ENCODE measurements at places on chromosomes 6 and 20.

- DNase-seq, result no peak
Measured at GRCh38 chr20:58023781-58024180, 204.7 kb downstream of the ANKRD60 start.

- no peak for DNase-seq
Measured at GRCh38 chr6:23173234-23173633, 603.9 kb downstream of the HDGFL1 start.

DNA sequence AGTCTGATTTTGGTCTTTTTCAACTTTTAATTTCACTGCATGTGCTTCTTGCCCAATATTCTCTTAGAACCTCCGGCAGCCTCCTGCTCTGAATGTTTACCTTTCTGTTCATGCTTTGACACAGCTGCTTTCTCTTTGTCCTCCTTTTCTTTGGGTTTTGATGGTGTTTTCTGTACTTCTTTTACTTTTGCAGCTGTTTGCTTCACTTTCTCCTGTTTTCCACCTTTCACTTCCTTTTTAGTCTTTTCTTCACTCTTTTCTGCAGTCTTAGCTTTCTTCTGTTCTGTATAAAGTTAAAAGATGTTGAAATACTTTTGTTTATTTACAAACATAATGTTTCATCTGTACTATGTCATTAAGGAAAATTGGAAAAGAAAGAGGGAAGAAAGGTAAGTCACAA lies 133.1 kb downstream of the TRDN start:
- DNase-seq, result peak; percentile 23

DNA sequence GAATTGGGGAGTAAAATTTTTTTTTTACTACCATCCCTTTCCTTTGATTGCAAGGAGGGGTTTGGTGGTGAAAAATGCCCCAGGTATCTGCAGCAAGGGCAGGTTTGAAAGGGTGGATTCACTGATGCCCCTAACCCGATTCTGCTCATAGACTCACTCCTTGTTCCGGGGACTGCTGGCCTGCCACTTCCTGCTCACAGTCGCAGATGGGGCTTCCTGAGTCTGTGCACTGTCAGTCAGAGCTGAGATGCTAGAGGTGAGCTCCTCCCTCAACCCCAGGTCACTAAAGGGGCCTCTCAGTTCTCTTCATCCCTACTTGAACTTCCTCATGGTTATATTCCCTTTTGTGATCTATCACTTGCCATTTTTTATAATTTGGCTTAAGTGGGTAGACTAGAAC lies 357.9 kb downstream of the FARS2 start:
- no peak for DNase-seq

DNA sequence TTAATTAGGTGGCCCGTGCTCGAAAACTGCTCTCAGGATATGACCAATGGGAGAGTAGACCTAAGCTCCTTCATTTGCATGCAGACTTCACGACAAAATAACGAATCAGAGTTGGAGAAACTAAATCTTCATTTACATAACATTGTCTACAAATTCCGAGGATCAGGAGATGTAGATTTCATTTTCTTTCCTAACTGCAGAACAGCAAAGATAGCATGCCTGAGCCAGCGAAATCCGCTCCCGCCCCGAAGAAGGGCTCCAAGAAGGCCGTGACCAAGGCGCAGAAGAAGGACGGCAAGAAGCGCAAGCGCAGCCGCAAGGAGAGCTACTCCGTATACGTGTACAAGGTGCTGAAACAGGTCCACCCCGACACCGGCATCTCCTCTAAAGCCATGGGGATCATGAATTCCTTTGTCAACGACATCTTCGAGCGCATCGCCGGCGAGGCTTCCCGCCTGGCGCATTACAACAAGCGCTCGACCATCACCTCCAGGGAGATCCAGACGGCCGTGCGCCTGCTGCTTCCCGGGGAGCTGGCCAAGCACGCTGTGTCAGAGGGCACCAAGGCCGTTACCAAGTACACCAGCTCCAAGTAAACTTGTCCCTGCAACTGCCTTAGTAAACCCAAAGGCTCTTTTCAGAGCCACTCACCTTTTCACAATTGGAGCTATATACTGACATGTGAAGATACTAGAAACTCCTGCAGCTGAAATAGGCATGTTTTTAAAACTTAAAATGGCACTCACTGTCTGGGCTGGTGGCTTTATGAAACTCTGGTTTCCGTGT lies 96.5 kb downstream of the HFE start:
- peak; percentile 67 for DNase-seq

GRCh38 chr20:37379967-37380828 lies 34.3 kb downstream of the SRC start:
- no peak for DNase-seq

- no peak for DNase-seq
Measured at GRCh38 chr20:11484479-11484878, 433.2 kb upstream of the BTBD3 start.

- DNase-seq, result no peak
Measured at GRCh38 chr6:75145211-75145610, 60.6 kb downstream of the COL12A1 start.

DNA sequence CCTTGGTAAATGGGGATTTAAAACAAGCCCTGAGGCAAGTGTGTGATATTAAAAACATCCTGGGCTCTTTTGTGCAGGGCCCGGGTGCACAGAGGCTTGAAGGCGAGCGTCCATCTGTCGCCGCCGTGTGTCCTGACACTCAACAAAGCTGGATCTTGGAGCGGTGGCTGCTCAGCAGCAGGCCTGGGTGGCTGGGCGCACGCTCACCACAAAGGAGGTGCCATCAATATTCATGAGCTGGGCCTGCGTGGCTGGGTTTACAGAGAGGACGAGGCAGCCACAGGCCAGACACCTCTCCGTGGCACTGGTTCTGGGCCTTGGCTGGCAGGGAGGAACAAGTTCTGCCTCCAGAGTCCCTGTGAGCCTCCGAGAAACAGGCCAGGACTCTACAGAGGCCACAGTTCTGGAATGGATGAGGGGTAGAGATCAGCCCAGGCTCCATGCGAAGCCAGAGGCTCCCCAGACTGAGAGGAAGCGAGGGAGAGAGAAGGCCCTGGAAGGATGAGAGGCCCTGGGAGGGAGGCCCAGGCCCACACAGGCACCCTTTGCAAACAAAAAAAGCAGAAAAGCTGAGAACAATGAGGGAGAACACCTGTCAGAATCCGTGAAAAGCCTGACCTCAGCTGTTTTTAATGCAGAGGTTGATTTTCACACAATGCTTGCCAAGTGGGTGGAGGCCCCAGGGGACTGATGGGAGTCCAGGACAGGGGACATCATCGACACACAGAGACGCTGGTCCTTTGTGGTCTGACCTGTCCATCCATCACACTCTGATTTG lies 21.9 kb downstream of the BHLHE23 start:
- DNase-seq, result peak; percentile 75

- no peak for DNase-seq
Measured at GRCh38 chr6:52976591-52977035, 18.5 kb downstream of the GSTA4 start.

- DNase-seq, result no peak
Measured at GRCh38 chr6:1130709-1131108, 181.2 kb upstream of the FOXQ1 start.

DNA sequence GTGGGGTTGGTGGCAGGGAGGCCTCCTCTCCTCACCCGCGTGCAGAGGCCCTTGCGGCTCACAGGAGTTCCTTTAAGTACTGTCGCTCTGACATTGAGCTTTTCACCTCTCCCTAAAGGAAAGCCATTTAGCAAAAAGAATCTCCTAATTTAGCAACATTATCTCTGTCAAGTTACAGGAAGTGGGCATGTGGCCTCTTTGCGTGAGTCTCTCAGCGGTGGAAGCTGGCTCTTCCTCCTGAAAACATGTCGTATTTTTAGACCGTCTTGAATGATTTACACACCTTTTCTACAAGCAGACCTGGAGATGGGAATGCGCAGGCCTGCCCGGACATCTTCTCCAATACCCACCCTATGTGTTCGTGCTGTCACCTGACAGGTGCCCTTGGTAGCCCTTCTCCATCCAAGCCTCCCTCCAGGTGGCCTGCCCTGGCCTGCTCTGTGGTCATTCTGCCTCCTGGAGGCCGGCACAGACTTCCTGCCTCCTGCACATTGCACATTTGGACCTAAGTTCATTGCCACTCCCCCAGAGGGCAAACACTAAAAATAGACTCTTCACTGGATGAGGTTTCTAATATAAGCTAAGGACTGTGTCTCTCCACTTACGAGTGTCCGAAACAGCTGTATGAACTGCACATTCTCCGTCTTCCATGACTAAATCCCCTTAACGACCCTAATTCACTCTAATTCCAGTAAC lies 18.5 kb upstream of the PHACTR3 start:
- no peak for DNase-seq

- DNase-seq, result no peak
Measured at GRCh38 chr6:106070636-106071035, 15.5 kb upstream of the PRDM1 start.

DNA sequence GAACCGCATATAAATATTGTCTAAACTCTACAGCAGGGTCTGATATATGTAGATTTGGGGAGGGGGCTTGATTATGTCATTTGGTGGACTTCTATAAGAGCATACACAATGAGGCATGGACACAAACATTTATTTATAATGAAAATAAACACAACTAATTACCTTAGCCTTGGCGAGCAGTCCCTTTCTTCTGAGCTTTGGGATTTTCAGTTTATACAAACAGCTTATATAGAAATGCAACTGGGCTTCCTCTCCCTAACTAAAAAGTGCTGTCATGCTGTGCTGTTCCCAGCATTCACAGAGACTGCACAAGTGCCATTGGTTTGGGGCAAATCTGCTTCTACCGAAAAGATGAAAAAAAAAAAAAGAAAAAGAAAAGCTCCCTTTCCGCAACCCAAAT lies 69.9 kb downstream of the AKAP12 start:
- no peak for DNase-seq

DNA sequence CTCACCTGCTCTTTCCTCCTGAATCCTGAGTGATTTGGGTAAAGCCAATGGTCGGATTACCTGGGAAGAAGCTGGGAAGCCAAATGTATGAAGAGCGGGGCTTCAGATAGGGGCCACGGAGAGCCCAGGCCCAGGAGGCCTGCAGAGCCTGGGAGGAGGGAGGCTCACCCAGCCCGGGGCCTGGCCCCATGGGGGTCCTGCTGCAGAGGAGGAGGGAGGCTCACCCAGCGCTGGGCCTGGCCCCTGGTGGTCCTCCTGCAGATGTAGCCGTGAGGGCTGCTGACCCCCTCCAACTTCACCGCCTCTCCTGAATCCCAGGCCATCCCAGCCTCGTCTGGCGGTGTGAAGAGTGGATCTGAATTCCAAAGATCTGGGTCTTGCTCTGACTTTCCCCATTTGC lies 368.4 kb downstream of the THBS2 start:
- no peak for DNase-seq

DNA sequence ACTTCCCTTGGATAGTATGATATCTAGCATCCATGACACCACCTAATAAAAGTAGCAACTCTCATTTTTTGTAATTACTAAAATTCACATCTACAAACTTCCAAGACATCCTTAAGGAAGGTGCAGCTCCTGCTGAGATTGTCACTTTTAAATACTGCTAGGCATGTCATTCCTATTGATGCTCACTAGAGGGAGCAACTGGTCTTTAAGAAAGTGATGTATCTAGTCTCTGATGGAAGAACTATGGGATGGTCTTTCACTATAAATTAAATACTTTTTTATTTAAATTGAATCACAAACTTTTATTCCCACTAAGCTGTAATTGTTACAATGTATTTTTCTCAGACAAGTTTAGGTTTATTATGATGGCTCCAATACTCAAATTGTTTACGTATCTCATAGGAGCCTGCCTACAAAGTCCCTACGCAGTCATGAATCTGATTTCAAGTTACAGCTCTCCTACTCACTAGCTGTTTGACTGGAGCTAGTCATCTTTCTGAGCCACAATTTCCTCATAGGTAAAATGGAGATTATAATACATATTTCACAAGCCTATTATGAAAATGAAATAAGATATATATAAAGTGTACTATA lies 8.1 kb upstream of the TSPYL1 start:
- DNase-seq, result peak; percentile 40

- no peak for DNase-seq
Measured at GRCh38 chr20:57977569-57977968, 250.9 kb downstream of the ANKRD60 start.

DNA sequence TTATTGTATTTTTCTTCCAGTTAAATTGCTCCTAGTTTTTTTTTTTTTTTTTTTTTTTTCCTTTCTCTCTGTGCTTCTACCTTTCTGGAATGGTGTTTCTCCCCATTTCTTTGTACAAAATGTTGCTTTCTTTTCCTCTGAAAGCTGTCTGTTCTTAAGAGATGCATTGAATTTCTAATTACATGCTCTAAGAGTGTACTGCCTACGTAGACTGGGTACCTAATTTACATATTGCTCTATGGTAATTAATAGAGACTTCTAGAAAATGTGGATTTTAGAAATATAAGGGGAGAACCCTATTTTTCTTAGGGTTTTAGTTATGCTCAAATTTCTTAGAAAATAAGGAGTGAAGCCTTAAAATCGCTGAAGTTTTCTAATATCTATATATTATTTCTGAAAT lies 13.8 kb downstream of the KCNQ5 start:
- DNase-seq, result no peak

DNA sequence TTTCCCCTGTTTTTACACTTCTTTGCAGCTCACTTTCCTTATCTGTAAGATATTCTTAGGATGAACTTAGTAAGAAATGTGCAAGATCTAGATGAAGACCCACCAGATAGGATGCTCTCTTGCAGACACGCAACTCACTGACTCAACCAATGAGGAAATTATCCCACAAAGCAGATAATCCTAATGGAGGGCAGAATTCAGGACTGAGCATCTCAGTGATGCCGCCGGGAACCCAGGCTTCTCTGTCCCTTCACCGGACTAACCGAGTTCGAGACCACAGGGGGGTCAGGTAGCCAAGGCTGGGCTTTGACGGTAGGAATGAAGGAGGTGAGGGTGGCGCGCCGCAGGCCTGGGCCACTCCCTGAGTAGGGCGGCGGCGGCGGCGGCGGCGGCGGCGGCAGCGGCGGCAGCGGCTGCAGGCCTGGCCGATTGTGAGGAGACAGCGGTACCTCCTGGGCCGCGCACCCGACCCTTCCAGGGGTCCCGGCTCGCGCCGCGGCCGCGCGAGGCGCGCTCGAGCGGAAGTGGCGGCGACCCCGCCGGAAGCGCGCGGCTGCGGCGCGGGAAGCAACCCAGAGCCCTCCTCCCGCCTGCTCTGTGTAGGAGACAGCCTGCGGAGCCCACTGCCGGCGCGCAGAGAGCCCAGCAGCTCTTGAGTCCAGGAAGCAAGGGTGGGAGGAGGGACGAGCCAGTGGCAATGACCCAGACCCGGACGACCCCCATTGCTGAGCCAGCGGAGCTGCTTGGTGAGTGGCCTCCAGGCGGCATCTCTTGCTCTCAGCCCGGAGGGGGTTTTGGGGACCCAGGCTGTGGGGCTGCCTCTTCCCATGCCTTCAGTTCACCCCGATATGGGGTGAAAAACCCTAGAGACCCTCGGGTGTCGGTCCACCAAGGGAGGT lies at the start of gene KHDC1:
Gene KHDC1, minus strand, starts transcription at position 526 of the 899 bp plus-strand sequence. CDS start 20,679 bp downstream, outside the sequence.
- peak; percentile 80 for DNase-seq

GRCh38 chr6:168574699-168575195 lies 133.8 kb downstream of the SMOC2 start:
- DNase-seq, result no peak

GRCh38 chr6:145815309-145816274 lies 997 bp upstream of the FBXO30 start:
- no peak for DNase-seq

- no peak for DNase-seq
Measured at GRCh38 chr20:39670988-39671387, 708.8 kb downstream of the DHX35 start.

Data from NCI-H774 (cell line).